ENCODE measurements at places on chromosomes 13 and 19. TPM values are rescaled to one million over a fixed set of nuclear protein-coding genes. Genes with fewer than 3 reads are reported as not detected.

Gene TTYH1
- total RNA-seq: 1.5 TPM

Gene ATP4B
- 0.16 TPM for total RNA-seq

Gene N4BP2L1
- total RNA-seq: 14.5 TPM

Gene CEACAM4
- total RNA-seq: 4.7 TPM

Gene ZNF844
- total RNA-seq: 28.1 TPM

Gene LILRA2
- 4.2 TPM for total RNA-seq

Gene ABHD8
- total RNA-seq: 9.6 TPM

Gene LRP3
- total RNA-seq: 23.8 TPM

Gene ZNF708
- total RNA-seq: 16.5 TPM

Gene B3GNT8
- 4.4 TPM for total RNA-seq

Gene NANOS2
- not detected for total RNA-seq

Gene ZNF229
- total RNA-seq: 8.4 TPM

Gene AXL
- total RNA-seq: 37.4 TPM

Gene ACP5
- 13.8 TPM for total RNA-seq

Gene KCNC3
- total RNA-seq: 31.0 TPM

Gene ZSCAN4
- not detected for total RNA-seq

Data from kidney (tissue), 22 donors.